ENCODE measurements at places on chromosomes 6 and 20. TPM values are rescaled to one million over a fixed set of nuclear protein-coding genes. Genes with fewer than 3 reads are reported as not detected.

Gene BANF2
- not detected for total RNA-seq

DNA sequence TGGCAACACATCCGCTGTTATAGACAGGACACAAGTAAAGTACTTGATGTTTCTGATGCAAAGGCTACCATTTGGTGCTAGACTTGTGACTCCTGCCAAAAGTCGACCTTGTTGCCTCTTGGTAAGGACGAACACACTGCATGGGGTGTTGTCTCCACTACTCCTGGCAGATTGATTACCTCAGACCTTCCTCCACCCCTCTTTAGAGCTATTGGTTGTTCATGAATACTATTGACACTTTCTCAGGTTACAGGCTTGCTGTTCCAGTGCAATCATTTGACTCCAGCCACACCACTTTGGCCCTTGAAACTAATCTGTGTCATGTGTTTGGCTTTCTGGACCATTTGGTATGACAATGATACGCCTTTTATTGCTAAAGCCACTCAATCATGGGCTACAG is 62.3 kb downstream of the TRMT11 start:
- no peak overlapping the region for H3K4me3 ChIP-seq
- no peaks in the 10 kb centered on the region for H3K4me1 ChIP-seq
- peaks cover 45% of the 10 kb centered on the region for H3K36me3 ChIP-seq
- no peak overlapping the region for H3K27ac ChIP-seq

GRCh38 chr6:117603821-117604220 is 1.5 kb upstream of the GOPC start:
- peaks cover 34% of the 10 kb centered on the region for H3K4me1 ChIP-seq
- H3K27me3 ChIP-seq, result no peaks in the 10 kb centered on the region
- H3K36me3 ChIP-seq, result peaks cover 8% of the 10 kb centered on the region
- no peak for DNase-seq
- no peak overlapping the region for H3K27ac ChIP-seq
- H3K4me3 ChIP-seq, result no peak overlapping the region

- H3K27me3 ChIP-seq, result no peaks in the 10 kb centered on the region
- H3K4me1 ChIP-seq, result peaks cover 39% of the 10 kb centered on the region
- H3K27ac ChIP-seq, result peak overlapping the region; percentile 64
- DNase-seq, result no peak
- H3K36me3 ChIP-seq, result peaks cover 6% of the 10 kb centered on the region
Measured at GRCh38 chr20:58389324-58389967, 417 bp downstream of the VAPB start.

DNA sequence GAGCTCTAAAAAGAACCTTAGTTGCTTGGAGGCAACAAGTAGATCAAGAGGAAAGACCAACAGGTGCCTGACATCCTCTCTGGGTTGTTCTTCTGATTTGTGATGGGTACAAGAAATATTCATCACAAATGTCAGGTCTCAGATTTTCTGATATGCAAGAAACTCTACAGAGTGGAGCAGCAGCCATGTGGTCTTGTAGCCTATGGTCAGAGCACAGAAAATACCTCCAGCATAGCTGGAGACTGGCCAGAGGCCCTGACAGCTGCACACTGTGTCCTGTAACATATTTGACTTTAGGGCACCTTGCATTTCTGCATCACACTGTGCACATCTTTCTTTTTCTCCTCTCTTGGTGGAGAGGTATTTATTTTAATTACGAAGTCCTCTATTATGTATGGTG is 116.3 kb downstream of the GMPR start:
- DNase-seq, result no peak
- peaks cover 3% of the 10 kb centered on the region for H3K27me3 ChIP-seq
- peaks cover 10% of the 10 kb centered on the region for H3K4me1 ChIP-seq
- no peaks in the 10 kb centered on the region for H3K36me3 ChIP-seq

GRCh38 chr6:16057446-16057845 is 71.4 kb upstream of the MYLIP start:
- no peaks in the 10 kb centered on the region for H3K36me3 ChIP-seq
- no peak for DNase-seq
- H3K4me1 ChIP-seq, result no peaks in the 10 kb centered on the region
- peaks cover 2% of the 10 kb centered on the region for H3K27me3 ChIP-seq
- no peak overlapping the region for H3K27ac ChIP-seq

- DNase-seq, result no peak
- peaks cover 35% of the 10 kb centered on the region for H3K27me3 ChIP-seq
- no peak overlapping the region for H3K4me3 ChIP-seq
- H3K27ac ChIP-seq, result no peak overlapping the region
- no peaks in the 10 kb centered on the region for H3K36me3 ChIP-seq
Measured at GRCh38 chr20:57998981-57999464, 229.4 kb downstream of the ANKRD60 start.

GRCh38 chr6:106574741-106575458 is 54.4 kb downstream of the RTN4IP1 start:
- H3K4me3 ChIP-seq, result no peak overlapping the region
- peak overlapping the region; percentile 58 for H3K27ac ChIP-seq
- no peaks in the 10 kb centered on the region for H3K27me3 ChIP-seq

Gene NDUFAF5
- total RNA-seq, result 30.3 TPM

DNA sequence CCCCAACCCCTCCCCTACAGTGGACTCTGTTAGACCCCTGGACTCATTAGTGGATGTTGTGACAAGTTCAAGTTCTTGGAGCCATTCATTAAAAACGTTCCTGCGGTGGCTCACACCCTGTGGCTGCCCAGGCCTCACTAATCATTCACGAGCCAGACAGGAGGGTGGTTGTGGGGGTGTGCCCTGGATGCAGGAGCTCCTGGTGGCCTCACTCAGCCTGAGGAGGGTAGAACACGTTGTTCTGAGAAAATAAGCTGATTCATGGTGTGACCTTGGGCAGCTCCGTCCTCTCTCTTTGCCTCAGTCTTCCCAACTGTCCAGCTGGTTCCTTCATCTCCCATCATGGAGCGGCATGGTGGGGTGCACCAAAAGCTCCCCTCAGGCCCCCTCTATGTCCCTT is 16.7 kb downstream of the SLC13A3 start:
- H3K4me1 ChIP-seq, result peaks cover 37% of the 10 kb centered on the region
- H3K27ac ChIP-seq, result no peak overlapping the region
- no peak overlapping the region for H3K4me3 ChIP-seq

GRCh38 chr20:1269850-1270249 is 3.8 kb downstream of the SNPH start:
- H3K4me3 ChIP-seq, result no peak overlapping the region
- H3K27ac ChIP-seq, result no peak overlapping the region
- no peaks in the 10 kb centered on the region for H3K36me3 ChIP-seq
- H3K27me3 ChIP-seq, result peaks cover 6% of the 10 kb centered on the region

DNA sequence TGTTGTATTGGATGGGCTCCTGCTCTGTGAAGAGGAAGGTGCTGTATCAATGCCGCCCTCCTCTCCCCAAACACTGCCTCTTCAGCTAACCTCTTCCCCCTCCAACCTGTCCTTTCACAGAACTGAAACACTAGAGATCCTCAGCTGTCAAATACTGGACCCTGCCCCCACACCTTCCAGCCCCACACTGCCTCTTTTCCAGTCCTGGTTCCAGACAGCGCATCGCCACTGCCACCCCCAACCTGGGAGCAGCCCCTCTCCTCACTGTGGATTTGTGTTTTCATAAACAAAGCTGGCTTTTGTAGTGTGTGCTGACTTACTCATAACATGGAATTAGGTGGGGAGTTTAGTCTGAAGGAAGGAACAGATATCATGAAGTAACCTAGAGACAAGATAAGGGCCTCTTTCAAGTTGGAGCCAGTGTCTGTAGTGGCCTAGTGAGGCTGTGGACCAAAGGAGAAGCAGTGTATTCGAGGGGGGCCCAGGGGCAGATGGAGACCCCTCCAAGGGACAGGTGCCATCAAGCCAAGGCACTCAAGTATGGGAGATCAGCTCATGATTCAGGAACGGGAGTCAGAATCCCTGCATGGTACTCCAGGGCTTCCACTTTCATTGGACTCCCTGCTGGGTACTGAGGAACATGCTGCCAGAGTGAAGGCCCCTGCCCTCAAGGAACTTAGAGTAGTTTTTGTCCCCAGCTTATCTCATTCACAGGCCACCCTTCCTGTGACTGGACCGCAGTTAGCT is 2.1 kb downstream of the SCUBE3 start:
- DNase-seq, result no peak
- H3K4me1 ChIP-seq, result peaks cover 56% of the 10 kb centered on the region
- peak overlapping the region; percentile 63 for H3K27ac ChIP-seq
- H3K4me3 ChIP-seq, result peak overlapping the region; percentile 94
- peaks cover 16% of the 10 kb centered on the region for H3K27me3 ChIP-seq
- H3K36me3 ChIP-seq, result no peaks in the 10 kb centered on the region

DNA sequence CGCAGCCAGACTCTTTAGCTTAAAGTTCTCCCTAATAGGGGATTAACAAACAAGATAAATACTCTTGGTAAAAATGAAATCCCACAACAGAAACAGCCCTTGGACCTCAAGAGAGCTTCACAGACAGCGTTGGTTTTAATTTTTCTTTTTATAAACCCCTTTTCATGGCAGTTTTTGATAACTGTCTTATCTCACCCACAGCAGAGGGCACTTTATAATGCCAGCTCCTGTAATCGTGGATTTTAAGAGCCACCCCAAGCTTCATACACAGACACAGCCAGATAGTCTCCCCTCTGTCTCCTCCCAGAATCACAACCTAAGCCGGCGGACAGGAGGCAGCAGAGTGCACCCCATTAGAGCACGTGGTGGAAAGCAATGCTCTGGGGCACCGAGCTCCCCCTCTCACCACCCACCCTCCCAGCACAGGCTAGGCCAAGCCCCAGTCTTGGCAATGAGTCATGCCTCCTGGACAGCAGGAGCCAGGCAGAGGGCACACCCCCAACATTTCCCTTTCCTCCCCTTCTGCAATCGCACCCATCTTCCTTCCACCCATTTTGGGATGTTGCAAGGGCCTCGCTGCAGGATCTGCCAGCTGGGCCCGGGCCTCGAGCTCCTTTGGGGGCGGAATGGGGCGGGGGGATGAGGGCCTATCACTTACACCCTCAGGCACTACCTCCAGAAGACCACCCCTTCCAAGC is 2.4 kb downstream of the JAG1 start:
- H3K4me1 ChIP-seq, result peaks cover 66% of the 10 kb centered on the region
- H3K4me3 ChIP-seq, result peak overlapping the region; percentile 88
- DNase-seq, result peak; percentile 44
- H3K27ac ChIP-seq, result no peak overlapping the region

Gene TRIM31
- not detected for total RNA-seq

DNA sequence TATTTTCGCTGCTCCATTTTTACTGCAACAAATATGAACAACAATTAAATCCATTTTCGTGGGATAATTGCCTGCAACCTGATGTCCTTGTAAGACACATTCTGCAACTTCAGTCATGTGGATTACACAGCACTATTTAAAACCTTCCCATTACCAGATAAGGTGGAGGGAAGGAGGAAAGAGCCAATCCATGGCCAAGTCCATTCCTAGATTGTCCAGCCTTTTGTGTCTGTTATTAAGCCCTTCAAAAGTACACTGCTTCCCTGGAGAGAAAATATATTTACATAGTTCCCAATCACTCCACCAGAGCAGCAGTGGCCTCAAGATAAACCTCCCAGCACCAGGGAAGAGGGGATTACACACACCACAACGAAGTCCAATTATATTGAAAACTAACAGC is 347.9 kb downstream of the CDH26 start:
- H3K4me3 ChIP-seq, result no peak overlapping the region
- no peak overlapping the region for H3K27ac ChIP-seq
- H3K27me3 ChIP-seq, result peaks cover 18% of the 10 kb centered on the region
- H3K36me3 ChIP-seq, result no peaks in the 10 kb centered on the region
- no peak for DNase-seq
- peaks cover 4% of the 10 kb centered on the region for H3K4me1 ChIP-seq

Gene FAM184A
- total RNA-seq, result 7.6 TPM

- H3K4me3 ChIP-seq, result no peak overlapping the region
- H3K27ac ChIP-seq, result no peak overlapping the region
- no peaks in the 10 kb centered on the region for H3K4me1 ChIP-seq
- no peaks in the 10 kb centered on the region for H3K27me3 ChIP-seq
- DNase-seq, result no peak
- no peaks in the 10 kb centered on the region for H3K36me3 ChIP-seq
Measured at GRCh38 chr6:157570752-157571151, 189.8 kb downstream of the ZDHHC14 start.

Gene ULBP3
- total RNA-seq, result 17.5 TPM

Data from neural crest cell (in vitro differentiated cells).